ENCODE measurements at places on chromosomes 5 and 9. TPM values are rescaled to one million over a fixed set of nuclear protein-coding genes. Genes with fewer than 3 reads are reported as not detected.
A peak's percentile ranks its signal among the peaks of the same experiment; 100 is the strongest.

GRCh38 chr5:166370928-166371690 is 1920.3 kb upstream of the WWC1 start:
- DNase-seq = peak; percentile 55

The CSF1R gene
- total RNA-seq = not detected

The TAF1L gene
- not detected for total RNA-seq

- peak; percentile 51 for DNase-seq
These were observed 27.4 kb downstream of the OXCT1 start for GRCh38 chr5:41842777-41843176.

- no peak for DNase-seq
These were observed 102.3 kb downstream of the NDUFAF2 start for GRCh38 chr5:61047346-61047745.

DNA sequence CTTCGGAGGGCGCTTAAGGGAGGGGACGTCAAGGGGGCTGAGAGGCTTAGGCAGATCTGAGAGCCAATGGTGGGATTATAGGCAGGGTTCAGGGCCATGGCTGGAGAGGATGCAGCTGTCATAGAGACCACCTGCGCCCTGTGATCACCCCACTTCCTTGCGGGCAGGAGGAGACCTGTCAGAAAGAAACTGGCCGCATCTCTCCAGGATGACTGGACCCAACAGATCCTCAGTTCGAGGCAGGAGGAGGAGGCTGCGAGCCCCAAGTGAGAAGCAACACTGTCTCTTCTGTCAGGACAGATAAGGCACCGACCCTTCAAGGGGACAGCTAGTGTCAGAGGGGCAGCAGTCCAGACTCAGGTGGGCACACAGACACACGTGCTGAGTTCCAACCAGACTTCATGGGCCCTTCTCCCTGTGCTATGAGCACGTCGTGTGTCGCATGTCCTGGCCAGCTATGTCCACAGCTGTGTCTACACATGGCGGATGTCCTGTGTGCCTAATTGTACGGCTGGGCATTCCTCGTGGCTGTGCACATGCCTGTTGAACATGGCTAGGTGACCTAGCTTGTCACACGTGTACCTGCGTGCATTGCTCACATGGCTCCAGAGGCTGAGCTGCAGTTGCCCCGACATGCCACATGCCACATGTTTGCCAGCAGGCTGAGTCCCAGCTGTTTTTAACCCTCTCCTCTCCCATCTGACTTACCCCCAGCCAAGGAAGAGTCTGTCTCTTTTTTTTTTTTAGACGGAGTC is 583 bp upstream of the AQP3 start:
- no peak for DNase-seq

DNA sequence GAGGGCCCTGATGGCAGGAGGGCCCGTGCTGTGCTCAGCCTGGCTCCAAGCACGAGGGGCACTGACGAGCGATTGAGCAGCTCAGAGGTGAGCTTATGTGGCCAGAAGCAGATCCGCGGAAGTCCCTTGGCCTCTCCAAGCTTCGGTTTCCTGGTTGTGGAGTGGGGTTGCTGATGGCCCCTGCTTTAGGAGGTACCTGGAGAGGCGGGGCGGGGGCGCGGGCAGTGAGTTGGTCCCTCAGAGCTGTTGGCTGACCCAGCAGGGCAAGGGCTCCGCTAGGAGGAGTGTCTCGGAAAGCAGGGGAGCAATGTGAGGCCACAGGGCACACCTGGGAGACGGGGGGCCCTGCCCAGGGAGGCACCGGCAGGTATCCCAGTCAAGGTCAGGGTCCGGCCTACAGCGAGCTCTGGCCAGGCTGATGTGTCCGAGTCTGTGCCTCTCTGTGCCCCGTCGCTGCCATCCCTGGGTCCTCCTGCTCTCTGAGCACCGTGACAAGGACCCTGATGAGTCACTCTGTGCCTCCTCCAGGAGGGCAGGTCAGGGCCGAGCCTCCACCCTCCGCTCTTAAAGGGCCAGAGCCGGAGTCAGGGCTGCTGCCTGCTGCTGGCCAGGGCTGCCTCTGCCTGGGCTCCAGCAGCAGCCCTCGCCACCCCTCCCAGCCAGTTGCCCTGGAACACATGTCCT is 14.8 kb downstream of the NCS1 start:
- no peak for DNase-seq

DNA sequence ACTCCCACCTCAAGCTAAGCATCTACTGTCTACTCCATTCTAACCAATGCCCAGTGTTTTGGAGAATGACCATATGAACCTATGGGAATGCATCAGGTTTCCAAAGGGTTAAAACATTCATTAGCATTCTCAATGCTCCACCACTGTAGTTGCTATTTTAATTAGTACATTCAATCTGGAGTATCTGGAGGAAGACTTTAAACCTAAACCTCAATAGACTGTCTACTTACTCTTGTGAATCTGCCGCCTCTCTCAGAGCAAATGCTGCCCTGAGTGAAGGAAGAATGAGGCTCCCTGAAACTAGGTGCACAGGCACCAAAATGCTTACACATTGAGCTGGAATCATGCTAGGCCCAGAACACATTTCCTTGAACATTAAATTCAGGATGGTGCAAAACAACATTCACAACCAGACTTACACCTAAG is 2.0 kb downstream of the ENC1 start:
- no peak for DNase-seq

Data from Karpas-422 (cell line).